ENCODE measurements at places on chromosomes 1 and 21.

DNA sequence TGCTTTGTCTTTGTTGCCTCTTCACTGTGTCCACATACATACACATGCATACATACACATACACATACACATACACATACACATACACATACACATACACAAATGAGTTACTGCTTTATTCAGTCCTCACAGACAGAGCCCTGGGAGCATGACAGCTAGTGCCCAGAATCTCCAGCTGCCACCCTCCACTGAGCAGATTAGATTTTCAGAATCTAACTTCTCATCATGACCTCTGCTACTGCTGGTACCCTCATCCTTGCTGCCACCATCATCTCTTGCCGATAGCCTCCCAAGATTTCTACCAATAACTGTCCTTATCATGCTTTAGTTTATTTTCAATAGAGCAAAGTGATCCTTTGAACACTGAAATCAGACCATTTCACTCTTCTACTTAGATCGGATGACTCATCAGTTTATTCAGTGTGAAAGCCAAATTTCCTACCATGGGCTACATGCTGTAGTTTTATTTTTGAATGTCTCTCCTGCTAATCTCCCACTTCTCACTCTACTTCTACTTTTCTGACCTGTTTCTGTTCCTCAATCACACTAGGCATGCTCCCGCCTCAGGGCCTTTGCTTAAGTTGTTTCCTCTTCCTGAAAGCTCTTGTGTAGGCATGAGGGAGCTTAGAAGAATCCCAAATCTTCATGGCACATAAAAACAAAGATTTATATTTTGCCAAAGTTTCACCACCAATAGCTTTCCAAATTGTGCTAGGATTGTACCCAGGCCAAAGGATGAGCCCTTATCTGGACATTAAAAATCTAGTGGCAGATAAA is 43.0 kb downstream of the ATP6V1G3 start:
- DNase-seq: peak; percentile 43

DNA sequence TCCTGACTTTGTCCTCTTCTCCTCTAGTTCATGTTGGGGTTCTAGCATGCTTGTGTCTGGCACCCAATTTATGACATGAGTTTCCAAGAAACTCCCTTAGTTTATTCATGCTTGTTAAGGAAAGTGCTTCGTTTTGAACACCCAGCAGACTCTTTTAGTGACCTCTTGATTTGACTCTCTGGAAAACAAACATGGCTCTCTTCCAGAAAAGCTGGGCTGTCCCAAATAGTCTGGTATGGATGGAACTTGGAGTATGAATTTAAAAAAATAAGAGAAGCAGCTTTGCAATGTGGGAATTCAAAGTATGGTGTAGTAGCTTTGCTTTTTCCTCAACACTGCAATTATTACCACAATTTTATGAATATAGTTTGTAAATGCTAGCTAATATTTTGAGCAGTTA is 143.4 kb upstream of the C8B start:
- DNase-seq: no peak

- no peak for DNase-seq
Measured at GRCh38 chr1:18686540-18686939, 55.9 kb downstream of the PAX7 start.

GRCh38 chr1:236581528-236581927 is 22.8 kb downstream of the HEATR1 start:
- no peak for DNase-seq

- DNase-seq: no peak
Measured at GRCh38 chr1:84769636-84770035, 79.4 kb upstream of the SSX2IP start.

- DNase-seq: no peak
Measured at GRCh38 chr1:96034006-96034405, 687.6 kb upstream of the PTBP2 start.

GRCh38 chr1:83839566-83840173 is 159.3 kb downstream of the TTLL7 start:
- no peak for DNase-seq

- no peak for DNase-seq
Measured at GRCh38 chr1:31588751-31589515, 12.6 kb downstream of the TINAGL1 start.

DNA sequence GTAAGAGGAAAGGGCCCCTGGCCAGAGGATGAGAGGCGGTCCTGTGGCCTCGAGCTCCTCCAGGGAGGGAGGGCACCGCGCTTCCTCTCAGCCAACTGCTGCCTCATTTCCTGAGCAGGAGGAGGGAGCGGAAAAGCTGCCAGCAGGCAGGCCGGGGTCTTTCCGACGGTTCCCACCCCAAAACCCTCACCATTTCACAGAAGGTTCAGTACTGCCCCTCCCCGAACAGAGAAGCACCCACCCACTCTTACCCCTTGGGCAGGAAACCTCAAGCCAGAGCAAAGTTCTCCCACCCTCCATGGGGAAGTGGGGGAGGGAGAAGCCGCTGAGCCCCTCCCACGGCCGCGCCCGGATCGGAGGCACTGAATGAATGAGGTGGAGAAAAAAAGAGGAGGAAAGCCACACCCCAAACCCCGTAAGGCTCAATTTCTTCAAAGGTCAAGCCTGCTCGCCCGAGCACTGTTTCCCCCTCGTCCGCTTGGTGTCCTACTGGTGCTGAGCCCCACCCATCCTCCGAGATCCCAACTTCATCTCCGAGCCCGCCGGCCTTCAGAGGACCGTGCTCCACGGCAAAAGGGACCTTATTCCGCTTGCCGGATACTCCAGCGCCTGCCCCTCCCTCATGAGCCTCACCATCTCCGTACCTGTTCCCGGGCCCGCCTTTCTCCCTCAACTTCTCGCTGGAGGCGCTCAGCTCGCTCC is 9.4 kb downstream of the TPM3 start:
- DNase-seq: peak; percentile 85

DNA sequence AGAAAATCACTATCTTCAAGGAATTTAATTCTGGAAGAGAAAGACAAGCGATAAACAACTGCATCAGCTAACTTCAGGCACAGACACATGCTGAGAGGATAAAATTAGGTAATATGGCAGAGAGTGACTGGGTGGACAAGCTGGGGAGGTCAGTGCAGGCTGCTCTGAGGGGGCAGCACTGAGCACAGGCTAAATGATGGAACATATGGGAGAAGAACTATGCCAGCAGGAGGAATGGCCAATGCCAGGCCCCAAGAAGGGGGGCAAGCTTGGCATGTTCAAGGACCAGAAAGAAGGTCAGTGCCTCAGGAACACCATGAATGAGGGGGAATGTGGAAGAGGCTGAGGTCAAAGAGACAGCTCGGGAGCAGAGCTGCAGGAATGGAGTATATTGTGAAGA is 190.7 kb upstream of the MAP1LC3C start:
- no peak for DNase-seq

- DNase-seq: no peak
Measured at GRCh38 chr1:196196486-196196885, 411.8 kb downstream of the KCNT2 start.

DNA sequence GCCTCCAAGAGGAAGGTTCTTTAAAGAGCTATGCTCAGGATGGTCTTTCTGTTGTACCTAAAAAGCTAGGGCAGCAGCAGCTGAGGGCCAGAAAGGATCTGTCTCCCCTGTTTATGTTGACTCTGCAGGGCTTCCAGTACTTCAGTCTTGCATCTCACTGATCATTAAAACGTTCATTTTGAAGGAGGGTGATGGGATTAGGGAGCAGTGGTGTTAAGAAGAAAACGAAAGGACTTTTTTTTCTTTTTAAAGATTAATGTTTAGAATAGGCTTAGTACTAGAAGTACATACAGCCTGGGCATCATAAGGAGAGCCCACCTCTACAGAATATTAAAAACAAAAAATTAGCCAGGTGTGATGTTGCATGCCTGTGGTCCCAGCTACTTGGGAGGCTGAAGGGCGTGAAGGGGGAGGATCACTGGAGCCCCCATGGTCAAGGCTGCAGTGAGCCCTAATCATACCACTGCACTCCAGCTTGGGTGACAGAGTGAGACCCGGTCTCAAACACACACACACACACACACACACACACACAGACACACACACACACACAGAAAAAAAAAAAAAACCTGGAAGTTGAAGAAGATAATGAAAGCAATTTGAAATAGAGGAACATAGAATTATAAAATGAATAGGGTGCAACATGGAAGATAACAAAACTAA is 2.9 kb downstream of the CR1L start:
- no peak for DNase-seq

DNA sequence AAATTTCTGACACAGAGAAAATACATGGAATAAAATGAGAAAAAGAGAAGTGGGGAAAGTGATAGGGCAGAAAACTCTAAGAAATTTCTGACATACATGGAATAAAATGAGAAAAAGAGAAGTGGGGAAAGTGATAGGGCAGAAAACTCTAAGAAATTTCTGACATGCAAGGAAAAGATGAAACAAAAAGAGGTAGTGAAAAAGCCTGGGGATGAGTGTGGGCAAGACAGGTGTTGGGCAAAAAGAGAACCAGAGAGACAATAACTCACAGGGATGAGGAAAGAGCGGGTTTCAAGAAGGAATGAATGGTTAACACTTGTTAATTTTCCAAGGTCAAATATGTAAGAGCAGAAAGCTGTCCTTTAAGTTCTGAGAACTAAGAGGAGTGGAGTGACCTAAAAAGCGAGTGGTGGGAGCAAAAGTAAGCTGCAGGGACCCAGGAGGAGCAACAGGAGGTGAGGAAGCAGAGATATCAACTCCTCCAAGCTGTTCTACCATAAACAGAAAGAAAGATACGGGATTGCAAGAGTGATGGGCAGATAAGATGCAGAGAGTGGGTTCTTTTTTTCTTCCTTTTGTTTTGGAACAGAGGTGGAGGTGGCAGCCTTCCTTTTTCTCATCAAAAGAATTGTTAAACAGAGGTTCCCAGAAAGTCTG is 29.9 kb upstream of the EXO1 start:
- no peak for DNase-seq

GRCh38 chr1:8632102-8632501 is 185.3 kb downstream of the RERE start:
- no peak for DNase-seq

DNA sequence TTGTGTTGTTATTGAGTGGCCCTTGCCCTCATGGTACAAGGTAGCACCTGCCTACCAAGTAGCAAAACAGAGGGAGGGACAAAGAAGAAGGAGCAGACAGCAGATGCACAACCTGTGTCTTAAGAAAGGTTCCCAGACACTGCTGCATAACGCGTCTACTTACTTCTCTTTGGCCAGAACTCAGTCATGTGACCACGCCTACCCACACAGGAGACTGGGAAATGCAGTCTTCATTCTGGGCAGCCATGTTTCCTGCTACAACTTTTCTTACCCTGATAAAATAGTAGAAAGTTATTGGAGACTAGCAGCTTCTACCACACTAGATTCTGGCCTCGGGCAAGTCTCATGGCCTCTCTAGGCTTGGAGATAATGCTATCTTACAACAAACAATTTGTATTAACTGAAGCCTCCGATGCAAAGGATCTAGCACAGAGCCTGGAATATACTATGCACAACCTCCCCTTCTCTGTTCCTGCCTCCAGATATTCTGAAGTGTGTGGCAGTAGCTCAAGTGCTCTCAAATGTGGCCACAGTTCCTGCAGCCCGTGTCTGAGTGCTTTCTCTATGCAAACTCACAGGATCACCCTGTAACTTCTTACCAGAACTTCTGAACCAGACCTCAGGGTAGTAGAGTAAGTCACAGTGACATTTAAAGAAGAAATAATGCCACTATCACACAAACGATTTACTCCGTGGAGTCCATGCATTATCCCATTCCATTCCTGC is 34.1 kb upstream of the BTG2 start:
- DNase-seq: peak; percentile 61

GRCh38 chr1:13583595-13583965 is at the start of gene PDPN:
TSS of gene PDPN (plus strand) at chr1:13583832. CDS start at chr1:13584034, 202 bp downstream.
- DNase-seq: peak; percentile 40

- no peak for DNase-seq
Measured at GRCh38 chr1:243841507-243841906, 8.5 kb downstream of the AKT3 start.

- DNase-seq: no peak
Measured at GRCh38 chr1:201673093-201673492, 134.2 kb downstream of the NAV1 start.

- DNase-seq: no peak
Measured at GRCh38 chr1:76854255-76854654, 13.0 kb upstream of the ST6GALNAC5 start.

DNA sequence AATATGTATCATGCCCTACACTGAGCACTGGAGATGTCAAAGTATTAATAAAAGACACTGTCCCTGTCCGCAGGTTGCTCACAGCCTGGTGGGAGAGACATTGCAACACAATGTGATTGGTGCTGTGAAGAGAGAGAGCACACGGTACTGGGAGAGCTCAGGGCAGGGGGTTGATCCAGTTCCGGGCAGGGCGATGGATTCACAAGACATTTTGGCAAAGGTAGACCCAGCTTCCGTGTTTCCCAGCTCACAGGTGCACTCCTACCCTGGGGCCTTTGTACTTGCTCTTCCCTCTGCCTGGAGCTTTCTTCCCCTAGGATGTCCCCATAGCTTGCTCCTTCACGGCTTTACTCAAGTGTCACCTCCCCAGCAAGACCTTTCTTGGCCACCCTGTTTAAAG is 1.4 kb downstream of the PLA2G5 start:
- DNase-seq: no peak

GRCh38 chr1:80457409-80457808 is 1343.3 kb upstream of the ADGRL2 start:
- DNase-seq: no peak

GRCh38 chr1:209590405-209590804 is 6.9 kb downstream of the CAMK1G start:
- no peak for DNase-seq

DNA sequence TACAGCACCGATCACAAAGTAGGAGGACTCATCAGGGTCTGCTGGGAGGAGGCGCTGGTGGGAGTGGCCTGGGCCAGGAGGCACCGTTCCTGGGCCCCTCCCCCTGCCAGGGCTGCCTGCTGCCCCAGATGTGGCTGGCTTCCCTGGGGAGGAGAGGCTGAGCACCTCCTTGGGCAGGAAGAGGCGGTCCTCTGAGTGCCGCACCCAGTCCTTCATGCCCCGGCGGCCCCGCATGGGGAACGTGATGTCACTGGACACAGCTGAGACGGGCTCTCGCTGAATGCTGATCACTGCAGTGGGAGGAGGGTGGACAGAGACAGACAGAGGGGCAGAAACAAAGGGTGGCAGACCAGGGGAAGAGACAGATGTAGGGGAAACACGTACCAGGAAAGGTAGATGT is 24.8 kb downstream of the ADGRB2 start:
- DNase-seq: no peak

DNA sequence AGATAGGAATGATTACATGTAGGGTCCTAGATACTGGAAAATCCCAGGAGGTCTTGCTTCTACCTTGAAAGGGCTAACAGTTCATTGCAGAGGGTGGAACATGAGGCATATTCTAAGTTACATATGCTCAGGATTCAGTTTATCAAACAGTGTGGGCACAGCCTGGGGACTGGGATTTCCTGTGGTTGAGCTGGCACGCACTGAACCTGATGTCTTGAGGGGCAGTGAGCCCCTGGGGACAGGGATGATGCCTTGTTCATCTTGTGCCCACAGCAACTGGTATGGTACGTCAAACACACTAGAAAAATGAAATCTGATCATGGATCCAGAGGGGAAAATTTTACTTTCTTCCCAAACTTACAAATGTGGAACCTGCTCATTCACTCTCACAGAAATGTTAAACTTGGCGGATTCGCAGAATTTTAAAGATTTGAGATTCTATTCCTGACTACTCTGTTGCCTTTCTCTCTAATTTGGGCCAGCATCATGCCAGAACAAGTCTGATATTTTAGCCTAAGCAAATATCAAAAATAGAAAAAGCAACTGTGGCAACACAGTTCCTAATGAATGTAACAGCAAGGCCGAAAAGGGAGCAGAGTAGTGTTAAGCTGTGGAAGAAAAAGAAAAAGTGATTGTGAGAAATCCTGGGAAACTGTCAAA is 68.2 kb upstream of the COL24A1 start:
- DNase-seq: no peak

- DNase-seq: no peak
Measured at GRCh38 chr1:3469104-3469848, 14.8 kb downstream of the ARHGEF16 start.

GRCh38 chr21:41622831-41623548 is 115.0 kb upstream of the TMPRSS2 start:
- no peak for DNase-seq

Data from HT1080 (cell line).